ENCODE measurements at places on chromosomes 6 and 20.

- no peak for DNase-seq
Measured at GRCh38 chr20:1105599-1106194, 12.7 kb upstream of the PSMF1 start.

DNA sequence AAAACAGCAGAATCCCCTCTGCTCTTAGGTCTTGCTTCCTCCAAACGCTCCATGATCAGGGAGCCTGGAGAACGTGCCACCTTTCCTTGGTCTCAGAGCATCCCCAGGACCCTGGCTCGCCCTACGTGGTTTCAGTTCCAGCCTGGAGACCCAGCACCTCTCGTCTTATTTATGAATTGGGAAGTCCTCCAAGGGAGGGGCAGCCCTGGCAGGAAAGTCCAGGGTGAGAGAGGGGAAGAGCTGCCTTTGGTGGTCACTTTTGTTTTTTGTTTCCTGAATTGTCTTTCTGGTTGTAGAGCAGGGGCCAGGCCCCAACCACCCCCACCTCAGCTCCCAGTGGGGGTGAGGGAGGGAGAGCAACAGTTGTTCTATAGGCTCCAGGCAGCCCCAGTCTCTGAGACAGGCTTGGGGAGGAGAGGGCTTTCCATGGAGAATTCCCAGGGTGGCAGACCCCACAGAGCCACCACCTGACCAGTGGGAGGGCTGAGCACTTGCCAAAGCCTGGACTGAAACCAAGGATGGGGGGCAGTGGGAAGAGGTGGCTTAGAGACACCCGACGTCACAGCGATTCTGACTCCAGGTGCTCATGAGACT is 88.8 kb downstream of the PRND start:
- no peak for DNase-seq

DNA sequence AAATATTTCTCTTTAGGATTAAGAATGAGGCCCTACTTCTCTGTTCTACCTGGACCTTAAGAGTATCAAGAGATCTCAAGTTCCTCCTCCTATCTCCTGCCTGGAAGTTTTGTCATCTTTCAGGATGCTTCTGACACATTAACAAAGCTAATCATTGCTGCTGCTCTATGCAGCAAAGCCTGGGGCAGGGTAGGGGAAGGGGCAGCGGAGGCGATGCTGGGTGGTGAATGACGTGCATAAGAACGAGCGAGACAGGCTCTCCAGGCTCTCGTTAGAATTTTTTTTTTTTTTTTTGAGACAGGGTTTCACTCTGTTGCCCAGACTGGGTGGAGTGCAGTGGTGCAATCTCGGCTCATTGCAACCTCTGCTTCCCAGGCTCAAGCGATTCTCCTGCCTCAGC is 31.2 kb downstream of the FERMT1 start:
- DNase-seq, result no peak

GRCh38 chr6:143545165-143545564 is 33.6 kb upstream of the FUCA2 start:
- DNase-seq, result no peak

GRCh38 chr6:73262671-73263569 is at the start of gene KHDC1:
TSS of gene KHDC1 (minus strand) at chr6:73263196. CDS start at chr6:73242517, 20,679 bp downstream.
- peak; percentile 61 for DNase-seq

- peak; percentile 70 for DNase-seq
Measured at GRCh38 chr20:19913927-19914614, 103.1 kb upstream of the NAA20 start.

DNA sequence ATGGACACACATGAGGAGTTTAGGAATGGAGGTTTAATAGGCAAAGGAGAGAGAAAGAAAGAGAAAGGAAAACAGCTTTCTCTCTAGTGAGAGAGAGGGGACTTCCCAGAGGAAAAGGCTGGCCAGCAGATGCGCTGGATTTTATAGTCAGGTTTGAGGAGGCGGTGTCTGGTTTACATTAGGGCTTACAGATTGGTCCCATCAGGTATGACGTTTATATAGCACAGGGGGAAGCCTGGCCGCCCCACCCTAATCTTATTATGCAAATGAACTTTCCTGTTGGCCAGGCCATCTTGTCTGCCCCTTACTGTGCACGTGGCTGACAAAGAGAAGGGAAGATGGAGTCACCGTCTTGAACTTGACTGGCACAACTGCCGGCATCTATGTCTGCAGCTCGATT is 86.6 kb upstream of the QKI start:
- no peak for DNase-seq

DNA sequence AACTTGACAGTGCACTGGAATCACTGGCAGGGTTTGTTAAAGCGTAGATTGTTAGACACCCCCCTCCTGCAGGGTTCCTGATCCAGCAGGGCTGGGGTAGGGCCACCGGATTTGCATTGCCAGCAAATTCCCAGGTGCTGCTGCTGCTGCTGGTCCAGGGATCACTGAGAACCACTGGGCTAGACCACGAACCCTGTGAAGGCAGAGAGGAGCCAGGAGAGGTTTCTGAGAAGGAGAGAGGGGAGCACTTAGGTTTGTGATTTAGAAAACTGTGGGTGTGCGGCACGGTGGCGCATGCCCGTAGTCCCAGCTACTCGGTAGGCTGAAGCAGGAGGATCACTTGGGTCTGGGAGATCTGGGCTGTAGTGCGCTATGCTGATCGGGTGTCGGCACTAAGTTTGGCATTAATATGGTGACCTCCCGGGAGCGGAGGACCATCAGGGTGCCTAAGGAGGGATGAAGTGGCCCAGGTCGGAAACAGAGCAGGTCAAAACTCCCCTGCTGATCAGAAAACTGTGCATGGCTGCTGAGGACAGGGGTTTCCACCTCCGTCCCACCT is 53.6 kb upstream of the FAM83D start:
- DNase-seq, result no peak

- DNase-seq, result no peak
Measured at GRCh38 chr6:110170081-110170480, 9.4 kb downstream of the WASF1 start.

DNA sequence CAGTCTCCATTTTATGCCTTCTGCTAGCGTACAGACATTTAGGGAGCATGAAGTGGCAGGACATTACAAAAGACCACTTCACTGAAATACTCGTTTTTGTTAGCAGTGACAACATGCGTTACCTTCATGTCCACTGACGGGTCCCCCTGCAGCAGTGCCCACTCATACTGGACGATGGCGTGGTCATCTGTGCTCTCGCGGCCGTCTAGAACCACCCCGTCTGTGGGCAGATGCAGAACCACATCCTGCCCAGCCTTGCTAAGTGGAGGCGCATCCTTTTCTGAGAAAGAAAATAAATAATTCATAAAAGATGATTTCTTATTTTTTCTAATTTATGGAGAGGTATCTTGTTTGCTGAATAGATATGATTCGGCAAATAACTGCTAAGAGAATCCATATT is 11.3 kb downstream of the LRP11 start:
- no peak for DNase-seq

DNA sequence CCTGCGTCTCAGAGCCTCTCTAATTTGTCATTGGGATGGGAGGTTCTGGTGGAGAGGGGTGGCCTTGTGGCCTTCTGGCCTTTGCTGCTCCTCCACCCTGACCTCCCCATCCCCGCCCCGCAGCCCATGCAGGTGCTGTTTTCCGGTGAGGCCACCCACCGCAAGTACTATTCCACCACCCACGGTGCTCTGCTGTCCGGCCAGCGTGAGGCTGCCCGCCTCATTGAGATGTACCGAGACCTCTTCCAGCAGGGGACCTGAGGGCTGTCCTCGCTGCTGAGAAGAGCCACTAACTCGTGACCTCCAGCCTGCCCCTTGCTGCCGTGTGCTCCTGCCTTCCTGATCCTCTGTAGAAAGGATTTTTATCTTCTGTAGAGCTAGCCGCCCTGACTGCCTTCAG is 171.8 kb upstream of the RNF24 start:
- DNase-seq, result no peak

DNA sequence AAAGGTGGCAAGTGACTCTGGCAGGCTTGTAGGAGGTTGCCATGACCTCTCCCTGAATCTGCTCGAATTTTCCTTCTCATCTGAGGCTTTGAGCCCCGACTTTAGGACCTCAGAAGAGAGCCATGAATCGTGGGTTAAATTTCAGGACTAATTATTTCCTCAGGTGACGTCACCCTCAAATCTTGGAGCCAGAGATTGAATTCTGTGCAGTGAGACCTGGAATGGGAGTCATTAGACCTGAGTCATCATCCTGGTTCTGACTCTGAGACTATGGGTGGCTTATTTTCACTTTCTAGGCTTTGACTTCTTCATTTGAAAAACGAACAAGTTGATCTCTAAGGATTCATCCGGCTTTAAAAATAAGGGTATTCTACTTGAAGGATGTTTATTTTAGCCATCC is 48.5 kb upstream of the PDYN start:
- DNase-seq, result peak; percentile 75

Measured in RPMI7951 (cell line).